CD4-positive, alpha-beta T cell (primary cell): ENCODE measurements at places on chromosomes 7 and 10. TPM values are rescaled to one million over a fixed set of nuclear protein-coding genes. Genes with fewer than 3 reads are reported as not detected.

Gene FEZF1
- total RNA-seq = not detected

Gene PHYHIPL
- total RNA-seq = not detected

Gene MSMB
- not detected for total RNA-seq

Gene WASHC2A
- 50.9 TPM for total RNA-seq

DNA sequence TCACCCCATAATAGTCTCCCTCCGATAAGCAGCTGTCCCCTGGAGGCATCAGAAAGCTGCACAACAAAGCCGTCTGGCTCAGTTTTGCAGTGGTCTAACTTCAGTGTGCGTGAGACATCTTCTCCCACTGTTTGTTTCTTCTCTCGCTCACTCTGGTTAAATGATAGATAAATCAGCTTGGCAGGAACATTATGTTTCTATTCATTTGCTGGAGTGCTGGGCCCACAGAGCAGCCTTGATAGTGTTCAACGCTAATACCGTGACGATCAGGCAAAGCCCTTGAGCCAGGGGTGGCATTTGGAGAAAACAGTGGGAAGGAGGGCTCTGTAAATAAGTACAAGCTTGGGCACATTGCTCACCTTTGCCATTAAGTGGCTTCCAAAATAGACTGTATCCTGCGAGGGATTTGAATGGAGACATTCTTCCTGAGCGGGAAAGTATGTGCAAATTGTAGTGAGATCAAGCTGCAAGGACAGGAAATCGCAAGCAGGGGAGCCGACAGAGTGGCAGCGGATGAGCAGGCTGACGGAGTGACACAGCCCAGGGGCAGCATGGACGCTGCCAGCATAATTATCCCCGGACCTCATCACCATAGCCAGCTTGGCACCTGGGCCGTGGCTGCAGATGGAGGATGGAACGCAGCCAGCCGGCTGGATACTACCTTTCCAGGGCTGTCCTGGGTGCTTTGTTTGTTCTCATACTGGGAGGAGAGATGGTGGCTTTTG is 256.8 kb upstream of the FZD8 start:
- no peaks in the 10 kb centered on the region for H3K4me1 ChIP-seq
- H3K27me3 ChIP-seq = no peaks in the 10 kb centered on the region

DNA sequence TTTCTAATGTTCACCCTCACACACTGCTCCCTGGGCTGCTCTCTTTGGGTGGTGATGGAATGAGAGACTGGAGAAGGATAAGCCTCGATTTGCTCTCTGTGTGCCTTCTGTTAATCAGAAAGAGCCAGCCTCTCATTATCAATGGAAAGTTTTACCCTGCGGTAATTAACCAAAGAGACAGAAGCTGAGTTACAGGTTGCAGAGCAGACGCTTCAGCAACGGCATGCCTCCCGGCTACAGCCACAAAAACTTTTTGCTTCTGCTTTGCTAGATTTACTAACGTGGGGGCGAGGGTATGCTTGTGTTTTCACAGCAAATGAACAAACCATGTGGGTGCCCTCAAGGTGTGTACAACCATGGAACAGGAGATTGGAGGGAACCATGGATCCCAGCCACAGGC is 18.0 kb downstream of the GIMAP4 start:
- H3K27me3 ChIP-seq = no peaks in the 10 kb centered on the region
- DNase-seq = no peak
- H3K4me3 ChIP-seq = no peak overlapping the region
- H3K36me3 ChIP-seq = no peaks in the 10 kb centered on the region
- H3K4me1 ChIP-seq = peaks cover 26% of the 10 kb centered on the region

- H3K36me3 ChIP-seq = no peaks in the 10 kb centered on the region
- peaks cover 8% of the 10 kb centered on the region for H3K4me1 ChIP-seq
- H3K27ac ChIP-seq = no peak overlapping the region
Observed at GRCh38 chr10:4120096-4120853, 335.3 kb upstream of the KLF6 start.

DNA sequence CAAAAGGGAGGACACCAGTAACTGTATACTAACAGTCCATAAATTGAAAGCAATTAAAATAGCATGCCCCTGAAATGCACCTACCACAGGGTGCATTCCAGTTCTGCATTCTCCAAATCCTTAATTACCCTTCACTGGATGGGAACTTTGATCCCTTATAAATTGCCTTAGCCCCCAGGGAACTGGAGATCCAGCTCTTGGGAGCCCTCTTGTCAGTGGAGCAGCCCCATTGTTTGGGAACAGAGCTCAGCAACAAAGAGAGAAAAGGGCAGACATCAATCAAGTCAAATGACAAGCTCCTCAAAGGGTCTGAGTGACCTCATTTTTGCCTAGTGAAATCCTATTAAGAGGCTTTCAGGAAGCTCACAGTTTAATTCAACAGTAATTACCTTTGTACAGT is 472.6 kb downstream of the XPNPEP1 start:
- no peak overlapping the region for H3K4me3 ChIP-seq
- peaks cover under 1% of the 10 kb centered on the region for H3K27me3 ChIP-seq
- H3K4me1 ChIP-seq = no peaks in the 10 kb centered on the region
- no peaks in the 10 kb centered on the region for H3K36me3 ChIP-seq
- H3K27ac ChIP-seq = no peak overlapping the region

DNA sequence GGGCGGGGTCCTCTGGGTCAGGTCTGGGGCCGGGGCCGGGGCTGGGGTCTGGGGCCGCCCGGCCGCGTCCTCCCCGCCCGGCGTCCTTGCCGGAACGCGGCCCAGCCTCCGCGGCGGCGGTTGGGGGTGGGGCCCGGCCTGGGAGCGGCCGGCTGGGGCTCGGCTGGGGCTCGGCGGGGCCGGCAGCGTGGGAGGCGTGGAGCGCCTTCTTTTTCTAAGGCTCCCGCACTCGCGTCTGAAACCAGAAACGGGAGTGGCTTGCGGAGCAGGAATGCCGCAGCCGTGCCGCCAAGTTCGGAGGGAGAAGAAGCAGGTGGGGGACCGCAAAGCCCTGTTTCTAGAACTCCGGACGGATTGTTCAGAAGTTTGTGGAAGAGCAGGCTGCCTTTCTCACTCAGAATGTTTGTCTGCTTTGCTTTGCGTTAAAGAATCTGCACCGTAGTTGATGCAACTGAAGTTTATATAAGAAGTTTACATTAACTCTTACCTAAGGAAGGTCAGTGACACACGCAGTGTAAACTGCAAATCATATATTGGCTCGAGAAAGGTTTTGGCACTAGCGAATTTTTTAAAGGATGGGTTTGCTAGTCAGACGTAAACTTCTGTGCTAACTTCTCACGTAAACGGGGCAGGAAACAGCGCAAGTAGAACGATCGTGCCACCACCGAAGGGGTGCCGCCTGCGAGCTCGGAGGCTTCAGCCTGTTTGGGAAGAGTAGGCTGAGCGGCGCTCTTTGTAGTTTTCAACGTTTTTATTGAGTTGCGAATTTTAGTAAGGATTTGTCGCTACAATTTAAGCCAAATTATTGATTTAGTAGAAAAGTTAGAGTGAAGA is 729 bp downstream of the DNAJB6 start:
- peak; percentile 56 for DNase-seq
- peaks cover 54% of the 10 kb centered on the region for H3K4me1 ChIP-seq
- H3K36me3 ChIP-seq = no peaks in the 10 kb centered on the region
- no peaks in the 10 kb centered on the region for H3K27me3 ChIP-seq

DNA sequence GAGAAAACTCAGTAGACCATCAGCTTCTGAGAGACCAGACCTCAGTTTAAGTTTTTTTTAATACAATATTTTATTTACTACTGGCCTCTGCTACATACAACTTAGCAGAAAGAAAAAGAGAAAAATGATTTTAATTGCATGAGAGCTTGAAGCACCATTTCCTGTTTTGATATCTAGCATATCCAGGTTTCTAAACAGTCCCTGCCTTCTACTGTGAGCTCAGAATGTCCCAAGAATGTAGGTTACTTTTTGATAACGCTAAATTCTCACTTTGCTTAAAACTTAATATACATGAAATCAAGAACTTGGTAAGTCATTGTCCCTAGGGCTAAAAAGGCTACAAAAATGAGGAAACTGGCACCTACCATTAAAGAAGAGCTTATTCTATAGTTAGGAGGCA is 7.0 kb downstream of the TMEM243 start:
- peaks cover 92% of the 10 kb centered on the region for H3K4me1 ChIP-seq
- H3K27ac ChIP-seq = peak overlapping the region; percentile 22
- no peak for DNase-seq
- H3K36me3 ChIP-seq = peaks cover 27% of the 10 kb centered on the region
- H3K4me3 ChIP-seq = peak overlapping the region; percentile 34

GRCh38 chr7:78953090-78953489 is 500.4 kb downstream of the MAGI2 start:
- H3K27ac ChIP-seq = no peak overlapping the region
- H3K36me3 ChIP-seq = no peaks in the 10 kb centered on the region
- no peaks in the 10 kb centered on the region for H3K27me3 ChIP-seq
- no peak overlapping the region for H3K4me3 ChIP-seq

DNA sequence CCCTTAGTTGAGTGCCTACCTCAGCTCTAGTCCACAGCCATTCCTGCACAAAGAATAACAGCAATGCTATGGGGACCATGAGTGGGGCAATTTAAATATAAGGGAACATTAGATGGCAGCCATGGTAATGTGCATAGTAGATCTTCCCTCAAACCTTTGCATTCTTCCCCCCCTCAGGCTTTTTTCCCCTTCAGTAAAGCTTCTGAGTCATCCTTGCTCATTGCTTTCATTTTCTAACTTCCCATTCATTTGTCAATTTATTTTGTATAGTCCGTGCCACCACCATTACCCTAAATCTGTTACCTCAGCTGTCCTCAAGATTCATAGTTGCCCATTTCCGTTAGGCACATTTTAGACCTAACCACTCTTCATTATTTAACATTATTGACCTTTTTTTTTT is 10.7 kb downstream of the HECTD2 start:
- no peak overlapping the region for H3K27ac ChIP-seq
- no peaks in the 10 kb centered on the region for H3K27me3 ChIP-seq
- DNase-seq = no peak
- H3K4me3 ChIP-seq = no peak overlapping the region
- no peaks in the 10 kb centered on the region for H3K36me3 ChIP-seq
- H3K4me1 ChIP-seq = no peaks in the 10 kb centered on the region

GRCh38 chr10:100816671-100817070 is 71.3 kb downstream of the PAX2 start:
- H3K36me3 ChIP-seq = no peaks in the 10 kb centered on the region
- H3K27me3 ChIP-seq = peaks cover 30% of the 10 kb centered on the region
- DNase-seq = no peak
- H3K27ac ChIP-seq = no peak overlapping the region

DNA sequence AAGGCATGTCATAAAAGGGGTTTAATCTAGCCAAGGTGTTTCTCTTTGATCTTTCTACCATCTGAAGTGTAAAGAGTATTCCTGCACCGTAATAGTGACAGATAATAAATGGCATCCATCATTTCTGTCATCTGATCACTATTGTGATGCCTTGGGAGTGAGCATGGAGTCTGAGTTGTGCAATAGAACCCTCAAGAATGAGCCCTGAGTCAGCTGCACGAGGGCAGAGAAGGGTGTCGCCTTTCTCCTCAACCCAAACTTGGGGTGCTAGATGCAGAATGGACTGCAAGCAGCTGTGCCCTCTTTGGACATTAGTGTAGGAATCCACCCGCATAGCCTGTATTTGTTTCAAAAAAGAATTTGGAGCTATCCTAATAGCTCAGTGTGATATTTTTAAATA is 115.2 kb downstream of the ZNF37A start:
- no peak overlapping the region for H3K4me3 ChIP-seq
- no peaks in the 10 kb centered on the region for H3K4me1 ChIP-seq
- H3K27me3 ChIP-seq = no peaks in the 10 kb centered on the region
- no peaks in the 10 kb centered on the region for H3K36me3 ChIP-seq
- H3K27ac ChIP-seq = no peak overlapping the region

GRCh38 chr10:109030581-109031210 is 892.6 kb downstream of the XPNPEP1 start:
- H3K27me3 ChIP-seq = no peaks in the 10 kb centered on the region
- H3K4me1 ChIP-seq = no peaks in the 10 kb centered on the region
- DNase-seq = no peak

DNA sequence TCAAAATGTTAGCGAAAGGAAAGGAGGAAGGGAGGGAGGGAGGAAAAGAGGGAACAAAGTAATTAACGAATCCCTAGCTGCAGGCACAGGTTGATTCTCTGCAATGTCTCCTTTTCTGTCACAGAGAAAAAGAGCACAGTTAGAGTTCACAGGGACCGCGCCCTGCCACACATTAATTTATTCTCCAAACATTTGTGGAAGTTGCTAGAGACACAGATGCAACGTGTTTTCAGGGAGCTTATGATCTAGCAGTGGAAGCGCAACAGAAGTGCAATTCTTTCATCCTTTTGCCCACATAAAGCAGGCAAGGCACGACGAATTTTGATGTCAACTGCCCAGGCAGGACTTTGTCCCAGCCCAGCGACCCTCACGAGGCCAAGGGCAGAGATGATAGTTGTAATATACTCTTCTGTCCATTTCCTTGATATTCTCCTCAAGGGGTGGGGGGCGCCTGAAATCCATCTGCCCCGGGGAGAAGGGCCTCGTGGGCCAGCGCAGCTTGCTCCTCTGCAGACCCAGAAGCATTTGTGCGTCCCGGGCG is 101.7 kb upstream of the ZNF438 start:
- H3K4me3 ChIP-seq = peak overlapping the region; percentile 83
- no peaks in the 10 kb centered on the region for H3K27me3 ChIP-seq
- H3K27ac ChIP-seq = no peak overlapping the region
- no peak for DNase-seq
- peaks cover 41% of the 10 kb centered on the region for H3K4me1 ChIP-seq

GRCh38 chr7:2009541-2010001 is 223.2 kb downstream of the MAD1L1 start:
- peaks cover 2% of the 10 kb centered on the region for H3K36me3 ChIP-seq
- no peak overlapping the region for H3K4me3 ChIP-seq
- H3K27me3 ChIP-seq = no peaks in the 10 kb centered on the region

GRCh38 chr10:21715531-21716195 is 181.6 kb downstream of the MLLT10 start:
- no peak overlapping the region for H3K27ac ChIP-seq
- DNase-seq = no peak
- peaks cover 36% of the 10 kb centered on the region for H3K36me3 ChIP-seq
- H3K4me1 ChIP-seq = no peaks in the 10 kb centered on the region
